Spleen (tissue), 13 donors: ENCODE measurements at places on chromosomes 16 and 17. TPM values are rescaled to one million over a fixed set of nuclear protein-coding genes. Genes with fewer than 3 reads are reported as not detected.

IRX3 gene
- total RNA-seq: not detected

SYNGR2 gene
- 130 TPM for total RNA-seq

SPATA22 gene
- total RNA-seq: not detected

NME4 gene
- total RNA-seq: 45.2 TPM

HAS3 gene
- 0.52 TPM for total RNA-seq

C16orf92 gene
- total RNA-seq: not detected

TPSD1 gene
- total RNA-seq: not detected

TEKT1 gene
- not detected for total RNA-seq

CLEC18C gene
- 0.67 TPM for total RNA-seq

ACACA gene
- total RNA-seq: 23.6 TPM

FA2H gene
- 0.49 TPM for total RNA-seq

CCL7 gene
- total RNA-seq: not detected

FADS6 gene
- 3.3 TPM for total RNA-seq

GPS2 gene
- total RNA-seq: 54.5 TPM

ASIC2 gene
- not detected for total RNA-seq

PAQR4 gene
- total RNA-seq: 7.1 TPM

TRAP1 gene
- 70.6 TPM for total RNA-seq

SLFN13 gene
- total RNA-seq: 33.0 TPM

KCNJ12 gene
- total RNA-seq: 1.0 TPM

NOS2 gene
- total RNA-seq: 0.23 TPM

CIAO3 gene
- 43.8 TPM for total RNA-seq

TEX14 gene
- 0.39 TPM for total RNA-seq

USH1G gene
- total RNA-seq: not detected

CEP295NL gene
- 11.2 TPM for total RNA-seq

MKS1 gene
- 16.1 TPM for total RNA-seq

SRRM2 gene
- 922 TPM for total RNA-seq

UNC45B gene
- 2.5 TPM for total RNA-seq

AOC3 gene
- total RNA-seq: 30.7 TPM

TP53TG3 gene
- not detected for total RNA-seq

ASGR2 gene
- 6.1 TPM for total RNA-seq

GRB7 gene
- total RNA-seq: 0.72 TPM

EME1 gene
- 0.66 TPM for total RNA-seq

RDM1 gene
- not detected for total RNA-seq

DCUN1D3 gene
- 10.6 TPM for total RNA-seq

GDPD3 gene
- total RNA-seq: 11.1 TPM

ALDH3A1 gene
- total RNA-seq: 1.0 TPM

RGS9 gene
- total RNA-seq: 7.5 TPM

SLC5A2 gene
- total RNA-seq: 0.17 TPM

CNTNAP4 gene
- not detected for total RNA-seq

SLC38A8 gene
- not detected for total RNA-seq

OTOP3 gene
- total RNA-seq: not detected

SOCS1 gene
- 11.3 TPM for total RNA-seq

GIT1 gene
- total RNA-seq: 42.6 TPM

GFAP gene
- not detected for total RNA-seq

CNEP1R1 gene
- total RNA-seq: 28.9 TPM

GP1BA gene
- 1.8 TPM for total RNA-seq

HS3ST3A1 gene
- total RNA-seq: 16.6 TPM

PPY gene
- total RNA-seq: not detected

CFAP119 gene
- 3.1 TPM for total RNA-seq

SDR42E2 gene
- total RNA-seq: 0.24 TPM

KRT12 gene
- total RNA-seq: not detected

WFDC1 gene
- 2.1 TPM for total RNA-seq

NEUROD2 gene
- total RNA-seq: not detected
